ENCODE measurements at places on chromosomes 7 and 10.
A peak's percentile ranks its signal among the peaks of the same experiment; 100 is the strongest.

- peak; percentile 33 for DNase-seq
Observed at GRCh38 chr10:19832699-19833098, 16.5 kb downstream of the PLXDC2 start.

- DNase-seq: no peak
Observed at GRCh38 chr10:26441491-26442214, 3.5 kb downstream of the APBB1IP start.

DNA sequence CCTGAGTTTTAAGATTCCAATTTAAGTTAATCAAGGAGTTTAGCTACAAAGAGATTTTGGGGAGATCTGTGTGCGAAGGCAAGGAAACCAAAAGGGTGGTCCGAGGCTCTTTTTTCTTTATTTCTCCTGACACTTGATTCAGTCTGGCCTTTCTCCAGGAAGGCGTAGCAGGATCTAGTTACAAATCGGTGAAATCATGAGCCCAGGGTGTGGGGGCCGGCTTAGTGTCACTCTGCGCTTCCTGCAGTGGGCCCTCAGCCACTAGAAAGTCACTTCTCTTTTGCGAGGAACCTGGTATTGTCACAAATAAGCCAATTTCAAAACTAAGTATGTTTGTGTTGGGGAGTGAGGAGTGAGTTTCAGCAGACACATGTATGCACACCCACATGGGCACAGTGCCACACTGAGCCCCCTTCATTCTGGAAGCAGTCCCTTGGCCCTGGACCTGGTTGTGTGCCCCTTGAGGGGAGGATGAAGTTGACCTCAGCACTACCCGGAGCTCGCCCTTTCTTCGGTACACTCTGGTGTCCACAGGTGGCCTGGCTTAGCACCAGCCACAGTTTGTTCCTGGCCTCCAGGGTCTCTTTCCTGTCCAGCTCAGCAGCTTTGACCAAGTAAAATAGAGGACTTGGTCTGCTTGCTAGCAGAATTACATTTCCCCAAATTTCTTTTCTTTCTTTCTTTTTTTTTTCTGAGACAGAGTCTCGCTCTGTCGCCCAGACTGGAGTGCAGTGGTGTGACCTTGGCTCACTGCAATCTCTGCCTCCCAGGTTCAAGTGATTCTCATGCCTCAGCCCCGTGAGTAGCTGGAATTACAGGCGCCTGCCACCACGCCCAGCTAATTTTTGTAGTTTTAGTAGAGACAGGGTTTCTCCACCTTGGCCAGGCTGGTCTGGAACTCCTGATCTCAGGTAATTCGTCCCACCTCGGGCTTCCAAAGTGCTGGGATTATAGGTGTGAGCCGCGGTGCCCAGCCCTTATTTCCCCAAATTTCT, 84.0 kb upstream of the BTBD16 start:
- DNase-seq: no peak

DNA sequence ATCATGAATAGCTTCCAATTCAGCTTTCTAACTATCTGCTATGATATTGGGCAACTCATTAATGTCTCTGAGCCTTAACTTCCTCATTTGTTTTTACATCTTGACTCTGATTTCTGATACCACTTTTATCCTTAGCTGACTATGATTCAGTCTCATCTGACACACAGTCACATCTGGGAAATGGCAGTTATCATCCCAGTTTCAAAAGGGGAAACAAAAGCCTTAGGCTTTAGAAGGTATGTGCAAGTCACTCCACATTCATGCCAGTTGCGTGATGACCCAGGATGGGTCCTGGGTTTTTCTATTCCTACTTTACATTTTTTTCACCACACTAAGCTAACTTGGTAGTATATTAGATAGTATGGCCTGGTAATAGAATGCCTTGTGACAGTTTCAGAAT, 12.7 kb downstream of the SCIN start:
- DNase-seq: no peak

GRCh38 chr7:74365322-74366022, 76.3 kb downstream of the CLIP2 start:
- DNase-seq: peak; percentile 57

DNA sequence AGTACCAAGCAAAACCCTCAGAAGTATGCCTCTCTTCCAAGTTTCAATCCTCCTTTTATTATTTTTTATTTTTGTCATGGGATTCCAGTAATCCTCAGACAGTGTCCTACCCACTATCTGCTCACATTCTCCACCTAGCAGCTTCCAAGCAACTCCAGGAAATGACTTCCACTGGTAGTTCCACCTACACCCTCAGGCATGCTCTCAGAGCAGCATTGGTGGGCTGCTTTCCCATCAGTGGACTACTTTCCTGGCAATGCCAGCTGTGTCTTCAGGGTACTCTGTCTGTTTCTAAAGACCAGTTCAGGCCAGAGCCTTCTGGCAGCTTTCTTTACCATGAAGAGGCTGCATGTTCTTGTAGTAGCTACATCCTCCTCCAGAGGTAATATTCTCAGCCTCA, 244.0 kb downstream of the HGF start:
- no peak for DNase-seq

DNA sequence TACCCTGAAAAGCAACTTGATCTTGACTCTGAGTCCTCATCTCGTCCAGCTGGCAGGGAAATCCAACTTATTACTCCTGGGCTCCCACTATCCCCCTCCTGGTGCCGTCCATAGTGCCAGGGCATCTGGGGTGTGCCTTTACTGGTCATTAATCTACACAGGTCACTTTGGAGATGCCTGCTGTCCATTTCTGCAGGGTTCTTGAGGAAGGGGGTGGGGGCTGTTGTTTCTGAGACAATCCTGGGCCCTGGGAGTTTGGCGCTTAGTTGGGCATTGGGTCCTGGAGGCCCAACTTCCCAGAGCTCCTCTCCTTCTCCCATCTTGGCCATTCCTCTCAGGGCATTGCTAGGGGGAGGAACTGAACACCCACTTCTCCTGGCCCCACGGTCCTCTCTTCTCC, 6.0 kb upstream of the TACR2 start:
- no peak for DNase-seq

Data from Kasumi-1 (cell line).